Kidney tubule cell (primary cell): ENCODE measurements at places on chromosomes 7 and 10.
A peak's percentile ranks its signal among the peaks of the same experiment; 100 is the strongest.

DNA sequence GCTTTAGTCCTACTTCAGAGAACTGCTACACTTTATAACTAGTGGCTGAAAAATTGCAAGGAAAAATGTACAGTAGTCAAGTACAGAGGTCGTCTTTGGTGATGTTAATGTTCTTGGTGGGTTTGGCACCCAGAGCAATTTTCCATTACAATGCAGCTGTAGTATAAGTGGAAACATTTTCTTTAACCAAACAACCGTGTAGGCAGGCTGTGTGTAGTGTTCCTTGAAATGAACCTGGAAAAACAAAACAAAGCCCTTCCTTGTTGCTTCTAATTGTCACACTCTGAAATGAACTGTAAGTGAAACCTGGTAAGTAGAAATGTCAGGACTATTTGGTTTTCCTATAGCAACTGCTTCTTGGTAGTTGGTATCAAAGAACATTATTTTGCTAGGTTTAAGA is 256.9 kb downstream of the MDFIC start:
- DNase-seq: peak; percentile 22

DNA sequence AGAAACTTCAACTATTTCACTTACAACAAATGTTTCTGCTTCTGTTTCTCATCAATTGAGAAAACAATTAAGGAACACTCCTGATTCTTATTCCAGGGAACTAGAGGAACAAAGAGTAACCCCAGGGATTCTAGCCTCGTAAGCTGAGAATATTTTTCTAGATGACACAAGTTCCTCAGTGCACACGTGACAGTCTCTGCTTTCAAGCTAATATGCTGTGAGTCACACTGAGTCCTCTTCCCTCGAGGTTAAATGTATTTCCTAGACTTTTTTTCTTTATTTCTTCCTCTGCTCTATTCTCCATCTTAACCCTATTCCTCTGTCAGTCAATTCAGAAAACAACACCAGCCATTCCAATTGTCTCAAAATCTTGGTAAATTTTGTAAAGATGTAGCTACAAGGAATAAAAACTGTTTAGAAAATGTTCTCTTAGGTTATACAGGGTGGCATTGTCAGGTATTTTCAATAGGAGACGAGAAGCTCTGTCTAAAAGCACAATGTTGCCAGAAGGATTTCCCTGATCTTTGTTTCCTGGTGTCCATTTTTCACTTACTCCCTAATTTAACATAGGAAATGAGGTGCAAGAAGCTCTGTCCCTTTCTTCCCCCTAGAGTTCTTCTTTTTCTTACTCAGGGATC is 5.8 kb upstream of the C1GALT1 start:
- DNase-seq: peak; percentile 89

DNA sequence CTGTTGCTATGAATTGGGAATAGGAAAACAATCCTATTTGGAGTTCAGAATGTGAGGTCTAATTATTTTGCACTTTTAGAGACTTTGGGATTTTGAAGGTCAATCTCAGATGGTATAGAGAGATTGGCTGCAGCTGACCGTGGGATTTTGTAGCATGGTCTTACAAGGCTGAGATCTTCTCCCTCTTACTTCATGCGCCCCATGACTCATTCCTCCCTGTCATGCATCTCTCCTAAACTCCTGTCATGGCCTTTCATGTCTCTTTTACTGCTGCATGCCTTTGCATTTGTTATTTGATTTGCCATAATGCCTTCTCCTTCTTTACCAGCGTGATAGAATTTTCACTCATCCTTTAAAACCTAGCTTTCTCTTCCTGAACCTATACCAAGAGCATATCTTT is 133.1 kb downstream of the BBS9 start:
- DNase-seq: no peak

DNA sequence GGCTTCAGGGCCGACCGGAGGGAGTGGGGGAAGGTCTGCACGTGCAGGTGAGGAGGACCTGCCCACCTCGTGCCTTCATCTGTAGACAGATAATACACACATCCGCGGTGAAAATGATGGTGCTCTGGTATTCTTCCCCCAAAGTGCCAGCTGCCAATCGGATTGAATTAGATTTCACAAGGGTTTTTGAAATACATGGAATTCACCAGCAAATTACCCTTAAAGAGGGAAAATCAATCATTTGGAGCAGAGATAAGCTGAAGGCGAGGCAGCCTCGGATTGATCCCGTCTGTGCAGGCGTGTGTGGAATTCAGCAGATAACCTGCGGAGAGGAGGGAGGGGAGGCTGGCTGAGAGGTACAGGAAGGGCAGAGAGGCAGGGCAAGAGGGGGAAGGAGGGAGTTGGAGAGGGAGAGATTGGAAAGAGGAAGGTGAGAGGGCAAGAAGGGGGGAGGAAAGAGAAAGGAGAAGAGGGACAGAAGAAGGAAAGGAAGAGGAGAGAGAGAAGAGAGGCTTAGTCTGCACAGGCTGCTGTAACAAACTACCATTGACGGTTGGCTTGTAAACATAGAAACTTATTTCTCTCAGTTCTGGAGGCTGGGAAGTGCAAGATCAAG is 84.2 kb downstream of the C10orf105 start:
- DNase-seq: no peak

GRCh38 chr7:36171503-36171902 is 18.4 kb downstream of the EEPD1 start:
- no peak for DNase-seq

DNA sequence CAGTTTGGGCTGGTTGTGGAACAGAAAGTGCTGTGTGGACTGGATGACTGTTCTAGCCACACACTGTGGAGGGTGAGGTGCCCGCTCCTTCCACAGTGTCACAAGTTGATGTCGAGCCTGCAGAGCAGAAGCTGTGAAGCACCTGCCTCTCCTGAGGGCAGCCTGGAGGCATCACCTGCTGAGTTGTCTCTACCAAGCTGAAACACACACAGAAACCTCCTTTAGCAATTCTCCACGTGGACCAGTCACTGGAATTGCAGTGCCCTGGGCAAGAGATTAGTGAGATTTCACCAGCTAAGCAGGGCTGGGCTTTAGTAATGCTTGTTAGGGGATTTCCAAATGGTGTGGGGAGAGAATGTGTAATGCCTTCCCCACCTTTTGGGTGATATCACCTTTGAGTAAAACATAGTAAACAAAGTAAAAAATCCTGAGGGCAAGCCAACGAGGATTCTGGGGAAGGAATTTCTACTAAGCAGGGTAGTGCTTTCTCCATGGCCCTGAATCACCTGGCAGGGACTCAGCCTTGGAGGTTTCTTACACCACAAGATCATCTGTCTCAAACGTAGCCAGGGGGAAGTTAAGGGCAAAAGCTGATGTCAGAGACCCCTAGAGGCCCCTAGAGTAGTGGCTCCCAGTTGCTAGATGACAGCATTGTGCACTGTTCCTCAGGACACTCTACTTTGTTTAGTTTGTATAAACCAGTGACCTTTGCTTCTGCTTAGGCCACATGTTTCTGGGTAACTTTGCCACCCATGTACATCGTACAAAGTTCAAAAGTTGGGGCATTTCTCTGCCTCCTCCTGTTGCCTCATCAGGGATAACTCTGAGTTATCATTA is 233.1 kb upstream of the IGFBP3 start:
- DNase-seq: peak; percentile 99

- DNase-seq: peak; percentile 76
These were observed 116.7 kb downstream of the SEMA3E start for GRCh38 chr7:83532219-83532618.

GRCh38 chr7:18803923-18804322 is 308.4 kb downstream of the HDAC9 start:
- DNase-seq: no peak

GRCh38 chr10:78756604-78757343 is 312.0 kb upstream of the ZMIZ1 start:
- DNase-seq: peak; percentile 97

- peak; percentile 50 for DNase-seq
These were observed 138.6 kb upstream of the AKR1E2 start for GRCh38 chr10:4687397-4687796.

- peak; percentile 28 for DNase-seq
These were observed 38.1 kb downstream of the PTPN12 start for GRCh38 chr7:77575187-77575586.

DNA sequence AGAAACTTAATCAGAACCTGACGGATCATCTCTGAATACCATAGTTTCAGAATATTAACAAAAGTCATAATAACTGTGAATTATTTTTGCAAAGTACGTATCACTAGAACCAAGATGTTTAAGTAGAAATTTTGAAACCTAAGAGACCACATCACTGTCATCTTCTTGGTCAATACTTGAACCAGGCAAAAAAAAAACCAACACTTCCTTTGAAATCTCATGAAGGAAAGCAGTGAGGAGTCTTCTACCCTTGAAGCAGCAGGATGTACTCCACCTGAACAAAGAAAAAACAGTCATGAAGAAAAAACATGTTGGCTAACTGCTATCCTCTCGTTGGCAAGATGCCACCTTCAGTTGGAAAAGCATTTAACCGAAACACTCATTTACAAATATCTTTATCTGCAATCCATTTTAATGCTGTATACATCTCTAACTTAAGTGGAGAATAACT is 82.4 kb downstream of the SRPK2 start:
- peak; percentile 37 for DNase-seq

DNA sequence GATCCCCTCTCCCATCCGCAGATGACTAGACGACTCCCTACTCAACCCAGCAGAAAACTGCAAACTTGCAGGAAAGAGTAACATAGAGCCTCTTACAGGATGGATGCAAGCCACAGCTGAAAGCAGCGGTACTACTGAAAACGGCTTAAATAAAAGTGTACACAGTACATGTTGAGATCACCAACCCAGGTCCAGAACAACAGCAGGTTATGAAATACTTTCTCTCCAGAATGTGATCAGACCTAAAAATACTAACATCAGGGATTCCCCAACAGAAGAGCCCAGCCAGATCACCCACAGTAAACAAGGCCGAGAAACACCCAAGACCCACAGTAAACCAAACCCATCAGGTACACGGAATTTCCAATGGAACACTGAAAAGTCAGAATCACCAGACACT is 13.2 kb downstream of the ATE1 start:
- DNase-seq: no peak

GRCh38 chr7:22732556-22733126 is 5.6 kb downstream of the IL6 start:
- peak; percentile 83 for DNase-seq

DNA sequence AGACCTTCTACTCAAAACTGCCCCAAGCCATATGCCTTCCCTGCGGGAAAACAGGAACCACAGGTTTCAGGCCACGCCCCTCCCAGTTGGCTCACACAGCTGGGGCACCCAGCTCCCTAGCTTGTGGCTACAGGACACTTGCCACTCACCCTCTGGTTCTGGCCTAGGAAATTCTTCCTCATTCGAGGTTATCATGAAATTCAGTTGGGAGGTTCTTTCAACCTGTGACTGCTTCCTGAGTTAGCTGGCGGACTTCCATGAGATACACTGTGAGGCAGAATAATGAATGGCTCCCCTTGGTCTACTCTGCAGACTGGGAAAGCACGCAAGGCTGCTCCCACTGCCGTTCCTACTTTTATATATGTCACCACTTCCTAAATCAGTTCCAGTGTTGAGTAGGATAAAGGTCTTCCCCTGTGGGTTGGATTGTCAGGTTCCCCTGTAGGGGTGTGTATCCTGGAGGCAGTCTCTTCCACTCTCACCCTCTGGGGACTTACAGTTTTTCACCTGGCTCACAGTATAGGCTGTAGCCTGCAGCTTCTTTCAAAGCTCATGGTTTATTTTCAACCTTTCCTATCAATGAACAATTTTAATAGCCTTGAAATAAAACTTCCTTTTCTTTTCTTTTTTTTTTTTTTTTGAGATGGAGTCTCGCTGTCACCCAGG is 37.0 kb downstream of the GPR22 start:
- DNase-seq: peak; percentile 79

DNA sequence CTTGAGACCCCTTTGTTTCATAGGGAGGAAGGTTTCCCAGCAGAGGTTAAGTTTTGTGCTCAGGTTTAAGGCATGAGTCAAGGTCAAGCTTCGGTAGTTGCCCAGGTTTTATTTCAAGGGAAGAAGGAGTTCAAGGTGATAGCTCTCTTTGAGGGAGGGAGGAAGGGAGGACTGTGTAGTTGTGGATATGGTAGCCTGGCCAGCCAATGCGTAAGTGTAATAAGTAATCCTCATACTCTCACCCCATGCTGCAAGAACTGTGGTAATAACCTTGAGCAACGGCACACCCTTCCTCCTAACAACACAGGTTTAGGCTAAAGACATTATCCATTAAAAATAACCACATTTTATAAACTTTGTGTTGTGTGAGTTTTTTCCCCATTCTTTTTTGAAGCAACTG is 478.9 kb downstream of the KCNMA1 start:
- peak; percentile 86 for DNase-seq

- peak; percentile 6 for DNase-seq
These were observed 51.0 kb downstream of the PTTG1IP2 start for GRCh38 chr7:90520484-90520883.

DNA sequence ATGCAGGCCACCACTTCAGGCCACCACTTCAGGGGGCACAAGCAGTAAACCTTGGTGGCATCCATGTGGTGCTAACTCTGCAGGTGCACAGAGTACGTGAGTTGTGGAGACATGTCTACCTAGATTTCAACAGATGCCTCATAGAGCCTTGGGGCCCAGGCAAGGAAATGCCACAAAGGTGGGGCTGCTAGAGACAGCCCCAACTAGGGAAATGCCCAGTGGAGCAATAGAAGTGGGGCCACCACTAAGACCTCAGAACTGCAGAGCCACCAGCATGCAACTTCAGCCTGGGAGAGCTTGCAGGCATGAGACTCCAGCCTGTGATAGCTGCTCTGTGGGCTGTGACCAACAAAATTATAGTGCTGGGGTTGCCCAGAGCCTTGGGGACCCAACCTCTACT is 107.6 kb downstream of the DNAJC1 start:
- DNase-seq: no peak

DNA sequence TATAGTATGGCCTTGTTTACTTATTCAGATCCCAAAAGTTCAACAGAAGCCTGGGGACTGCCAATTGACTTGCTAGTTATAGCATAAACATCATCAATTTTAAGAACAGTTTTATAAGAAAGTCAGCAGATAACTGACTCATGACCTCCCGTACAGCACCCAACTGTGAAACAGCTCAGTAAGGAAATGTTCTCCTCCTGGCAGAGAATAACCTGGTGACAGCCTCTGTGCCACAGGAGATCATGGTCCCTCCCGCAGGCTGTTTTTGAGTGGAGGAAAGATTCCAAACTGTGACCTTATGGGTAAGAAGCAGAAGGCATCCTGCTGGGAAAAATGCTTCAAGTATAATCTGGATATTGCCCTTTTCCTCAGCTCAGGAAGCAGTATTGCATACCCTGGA is 182.5 kb downstream of the SEMA3D start:
- DNase-seq: no peak

GRCh38 chr7:96624954-96625353 is 84.7 kb downstream of the SEM1 start:
- DNase-seq: no peak

GRCh38 chr10:126262233-126262838 is 125.9 kb downstream of the ADAM12 start:
- no peak for DNase-seq

- DNase-seq: peak; percentile 65
These were observed 28.9 kb downstream of the SKIDA1 start for GRCh38 chr10:21496343-21497176.
